ENCODE measurements at places on chromosomes 13 and 19.

DNA sequence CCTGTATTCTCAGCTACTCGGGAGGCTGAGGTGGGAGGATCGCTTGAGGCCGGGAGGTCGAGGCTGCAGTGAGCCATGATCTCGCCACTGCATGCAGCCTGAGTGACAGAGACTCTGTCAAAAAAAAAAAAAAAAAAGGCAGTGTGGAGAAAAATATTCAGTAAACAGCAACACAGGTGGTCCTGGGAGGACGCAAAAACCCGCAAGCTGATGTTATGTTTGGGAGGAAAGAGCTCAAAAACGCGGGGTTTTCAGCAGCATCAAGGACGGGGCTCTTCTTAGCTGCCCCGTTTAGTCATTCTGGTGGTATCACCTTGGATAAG lies 599 bp upstream of the ZNF784 start:
- DNase-seq, result no peak

DNA sequence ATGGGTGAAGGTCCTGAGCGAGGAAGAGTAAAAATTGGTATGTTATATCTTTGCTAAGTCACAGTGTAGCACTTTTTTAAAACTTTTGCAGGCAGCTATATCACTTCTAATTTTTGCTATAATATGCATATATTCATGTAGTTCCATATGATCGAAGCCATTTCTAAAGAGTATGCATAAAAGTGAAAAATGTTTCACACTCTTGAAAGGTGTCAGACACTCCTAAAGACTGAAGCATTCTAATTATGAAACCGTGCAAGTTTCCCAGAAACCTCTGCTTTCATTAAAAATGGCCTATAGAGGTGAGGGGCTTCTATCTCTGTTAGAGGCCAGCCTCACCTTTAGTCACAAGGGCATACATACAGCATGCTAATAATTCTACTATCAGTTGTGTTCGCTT lies 128.9 kb downstream of the CDK8 start:
- DNase-seq, result no peak

DNA sequence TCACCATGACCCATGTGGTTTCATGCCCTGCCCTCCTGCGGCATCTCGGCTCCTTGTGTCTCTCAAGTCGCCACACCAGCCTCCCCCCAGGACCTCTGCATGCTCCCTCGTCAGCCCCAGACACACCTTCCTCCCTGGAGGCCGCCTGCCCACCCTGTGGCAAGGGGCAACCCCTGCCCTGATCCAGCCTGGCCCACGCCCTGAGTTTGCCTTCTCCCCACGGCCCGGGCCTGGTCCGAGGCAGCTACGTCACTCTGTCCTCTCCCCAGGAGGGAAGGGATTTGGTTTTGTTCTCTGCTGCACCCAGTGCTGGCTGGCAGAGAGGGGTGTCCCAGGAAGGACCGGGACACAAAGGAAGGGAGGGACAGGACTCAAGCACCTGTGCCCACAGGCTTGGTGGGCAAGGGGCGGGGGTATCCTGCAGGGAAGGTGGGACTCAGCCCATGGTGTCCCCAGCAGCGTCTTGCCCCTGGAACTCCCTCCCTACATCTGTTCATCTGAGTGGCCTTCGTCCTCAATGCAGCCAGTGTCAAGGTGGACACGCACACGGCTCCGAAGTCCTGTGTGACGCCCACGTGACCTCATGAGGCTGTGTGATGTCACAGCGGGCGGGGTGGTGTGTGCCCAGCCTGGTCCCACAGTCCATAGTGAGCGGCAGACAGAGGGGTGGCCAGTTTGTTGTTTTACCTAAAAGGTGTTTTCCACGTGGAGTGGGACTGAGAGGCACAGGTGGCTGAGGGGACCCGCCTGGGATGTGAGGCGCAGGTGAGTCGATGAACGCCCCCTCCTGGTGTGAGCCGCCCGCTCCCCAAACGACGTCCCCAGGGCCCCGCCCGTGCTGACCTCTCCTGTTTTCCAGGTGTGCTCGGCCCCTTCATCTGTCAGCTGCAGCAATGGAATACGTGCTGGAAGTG lies at the start of gene TEX29:
TSS of gene TEX29 (plus strand) at position 645 of the 914 bp plus-strand sequence. CDS start at position 894, 249 bp downstream.
- no peak for DNase-seq

DNA sequence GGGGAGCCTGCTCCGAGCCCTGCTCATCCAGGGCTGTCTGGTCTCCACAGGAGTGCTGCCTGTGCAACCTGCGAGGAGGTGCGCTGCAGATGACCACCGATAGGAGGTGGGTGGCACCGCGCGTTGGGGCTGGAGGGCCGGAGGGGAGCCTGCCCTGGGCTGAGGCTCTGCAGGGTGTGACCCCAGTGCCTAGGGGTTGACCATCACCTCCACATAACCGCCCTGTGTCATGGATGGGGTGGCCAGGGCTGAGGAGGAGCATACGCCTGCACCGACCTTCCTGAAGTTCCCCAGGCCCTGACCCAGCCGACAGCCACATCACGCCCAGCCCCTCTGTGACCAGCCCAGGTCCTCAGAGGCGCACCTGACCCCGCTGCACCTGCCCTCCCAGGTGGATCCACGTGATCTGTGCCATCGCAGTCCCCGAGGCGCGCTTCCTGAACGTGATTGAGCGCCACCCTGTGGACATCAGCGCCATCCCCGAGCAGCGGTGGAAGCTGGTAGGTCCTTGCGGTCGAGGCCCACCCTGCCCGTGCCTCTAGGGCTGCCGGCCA lies 168.7 kb downstream of the KDM4B start:
- no peak for DNase-seq

GRCh38 chr13:53439439-53440225 lies 411.0 kb downstream of the OLFM4 start:
- no peak for DNase-seq

All from brain pericyte (primary cell).